SK-N-DZ (cell line): ENCODE measurements at places on chromosomes 3 and 15.

DNA sequence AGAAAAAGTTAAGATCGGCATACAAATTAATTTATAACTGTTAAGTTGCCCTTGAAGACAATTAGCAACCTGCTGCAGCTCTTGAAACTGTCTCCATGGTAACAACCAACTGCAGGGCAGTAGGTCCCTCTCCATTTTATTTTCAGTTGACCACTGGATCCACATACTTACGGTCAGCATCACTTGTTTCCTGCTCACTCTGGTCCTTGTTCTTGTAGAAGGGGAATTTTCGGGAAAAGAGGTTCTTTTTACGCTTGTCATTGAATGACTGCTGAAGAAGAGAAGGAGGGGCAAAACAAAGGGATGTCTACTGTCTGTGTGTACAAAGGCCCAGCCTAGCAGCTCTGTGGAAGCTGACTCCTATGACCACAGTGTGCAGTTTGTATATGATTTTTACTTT, 46.8 kb upstream of the MELTF start:
- no peak for DNase-seq

GRCh38 chr15:23372284-23372683, 17.7 kb downstream of the GOLGA8S start:
- no peak for DNase-seq

GRCh38 chr15:67025719-67026609, 39.4 kb upstream of the SMAD3 start:
- no peak for DNase-seq

GRCh38 chr15:90750186-90750585, 33.0 kb downstream of the BLM start:
- peak; percentile 21 for DNase-seq

DNA sequence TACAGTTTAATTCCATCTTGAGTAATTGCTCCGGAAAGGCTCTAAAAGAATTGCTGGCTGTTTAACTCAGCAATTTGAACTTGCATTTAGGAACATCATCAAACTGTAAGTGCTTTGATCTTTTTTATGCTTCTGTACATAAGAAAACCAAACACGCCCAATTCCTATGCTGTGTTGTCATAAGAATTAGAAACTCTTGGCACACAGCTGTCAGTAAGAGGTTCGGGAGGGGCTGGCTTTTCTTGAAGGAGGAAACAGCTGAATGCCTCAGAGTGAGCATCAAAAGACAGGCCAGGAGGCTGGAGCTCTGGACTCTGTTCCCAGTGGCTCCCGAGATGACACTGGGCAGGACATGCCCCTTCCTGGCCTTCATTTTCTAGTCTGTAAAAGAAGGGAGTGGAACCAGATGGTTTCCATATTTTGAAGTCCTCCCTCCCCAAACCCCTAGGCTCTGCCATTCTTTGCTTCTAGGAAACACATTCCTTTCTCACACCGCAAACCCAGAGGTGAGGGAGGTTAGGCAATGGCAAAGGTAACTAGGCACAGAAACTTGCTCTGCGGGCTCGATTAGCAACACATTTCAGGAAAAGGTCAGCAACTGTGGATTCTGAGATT, 73.7 kb upstream of the DLG1 start:
- peak; percentile 39 for DNase-seq

DNA sequence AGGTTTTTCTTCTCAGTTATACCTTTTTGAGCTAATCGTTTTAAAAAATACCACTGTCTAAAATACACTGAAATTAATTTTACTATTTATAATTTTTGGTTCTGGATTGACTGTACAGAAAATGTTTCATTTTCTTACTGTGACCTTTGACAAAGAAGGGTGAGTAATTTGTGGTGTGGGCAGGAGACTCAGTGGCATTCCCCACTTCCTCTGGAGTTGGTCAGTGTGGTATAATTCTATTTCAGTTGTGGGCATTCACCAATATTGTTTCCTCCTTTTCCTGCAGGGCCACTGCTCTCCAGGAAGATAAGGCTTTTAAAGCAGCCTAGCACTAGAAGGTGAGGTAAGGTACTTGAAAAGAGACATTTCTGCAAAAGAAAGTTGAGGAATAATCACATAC, 6.5 kb downstream of the DAG1 start:
- no peak for DNase-seq

- peak; percentile 47 for DNase-seq
Observed at GRCh38 chr3:50516440-50516871, 13.0 kb upstream of the CACNA2D2 start.
